Amniotic epithelial cell (primary cell): ENCODE measurements at places on chromosomes 13 and 19.

DNA sequence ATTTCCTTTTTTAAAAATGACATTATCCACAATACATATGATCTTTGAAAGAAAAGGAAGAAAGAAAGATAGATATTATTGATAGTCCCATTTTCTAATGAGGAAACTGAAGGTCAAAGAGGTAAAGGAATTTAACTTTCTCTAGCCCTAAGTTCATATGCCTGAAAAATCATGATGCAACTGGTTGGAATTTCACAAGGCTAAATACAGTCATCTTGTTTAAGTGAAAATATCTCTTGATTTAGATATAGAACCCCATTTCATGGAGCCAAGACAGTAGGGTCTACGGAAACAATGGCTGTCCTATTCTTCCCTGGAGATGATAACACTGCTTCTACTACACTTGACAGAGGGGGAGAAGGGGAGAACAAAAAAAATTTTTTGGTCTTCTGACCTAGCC lies 366.2 kb downstream of the DNAJC15 start:
- DNase-seq = peak; percentile 67

- no peak for DNase-seq
These were observed 549.0 kb downstream of the KCTD12 start for GRCh38 chr13:76336889-76337844.

DNA sequence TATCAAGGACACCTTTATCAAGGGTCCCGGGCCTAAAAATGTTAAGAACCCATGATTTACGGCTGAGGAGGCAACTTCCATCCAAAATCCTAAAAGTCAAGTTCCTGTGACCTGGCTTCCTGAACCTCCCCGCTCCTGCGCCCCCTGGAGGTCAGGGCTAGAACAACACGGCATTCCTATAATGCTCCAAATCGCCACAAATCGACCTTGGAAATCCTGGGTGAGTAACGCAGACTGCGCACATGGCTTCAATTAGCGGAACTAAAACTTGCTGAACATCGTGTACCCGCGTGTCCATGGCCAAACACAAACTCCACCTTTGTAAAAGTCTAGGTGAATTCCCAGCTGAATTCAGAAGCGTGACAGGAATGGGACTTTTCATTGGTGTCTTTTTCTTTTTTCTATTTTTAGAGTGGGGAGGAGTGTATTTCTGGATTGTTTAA lies 4.3 kb upstream of the C5AR1 start:
- peak; percentile 85 for DNase-seq

DNA sequence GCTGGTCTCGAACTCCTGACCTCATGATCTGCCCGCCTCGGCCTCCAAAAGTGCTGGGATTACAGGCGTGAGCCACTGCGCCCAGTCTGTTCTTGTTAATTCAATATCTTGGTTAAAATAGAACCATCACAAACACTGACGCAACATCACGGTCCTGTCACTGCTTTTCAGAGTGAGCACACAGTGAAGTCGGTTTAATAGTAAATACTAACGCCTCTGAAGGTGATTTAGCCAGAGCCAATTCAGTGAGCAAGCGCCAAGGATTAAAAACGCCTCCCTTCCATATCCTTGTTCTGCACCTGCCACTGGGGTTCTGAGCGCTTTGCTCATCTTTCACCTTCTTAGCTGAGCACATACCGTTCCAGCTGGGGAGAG lies 30.3 kb downstream of the LAMP1 start:
- DNase-seq = no peak

DNA sequence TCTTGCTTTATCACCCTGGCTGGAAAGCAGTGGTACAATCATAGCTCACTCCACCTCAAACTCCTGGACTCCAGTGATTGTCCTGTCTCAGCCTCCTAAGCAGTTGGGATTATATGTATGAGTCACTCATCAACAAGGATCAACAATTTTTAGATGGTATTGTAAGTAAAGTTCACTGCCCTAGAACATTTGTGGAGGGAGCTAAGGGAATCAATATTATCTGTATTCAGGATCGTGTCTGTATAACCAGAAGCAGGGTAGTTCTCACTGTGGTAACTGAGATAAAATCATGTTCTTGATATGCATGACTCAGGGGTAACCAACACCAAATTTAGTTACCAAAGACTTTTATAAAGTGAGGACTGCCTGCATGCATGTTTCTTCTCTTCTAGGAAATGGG lies 27.0 kb downstream of the ZMYM5 start:
- DNase-seq = peak; percentile 74

- no peak for DNase-seq
These were observed 45.8 kb downstream of the VWA8 start for GRCh38 chr13:41915081-41915480.

GRCh38 chr13:29964181-29964845 lies 113.9 kb upstream of the UBL3 start:
- no peak for DNase-seq

DNA sequence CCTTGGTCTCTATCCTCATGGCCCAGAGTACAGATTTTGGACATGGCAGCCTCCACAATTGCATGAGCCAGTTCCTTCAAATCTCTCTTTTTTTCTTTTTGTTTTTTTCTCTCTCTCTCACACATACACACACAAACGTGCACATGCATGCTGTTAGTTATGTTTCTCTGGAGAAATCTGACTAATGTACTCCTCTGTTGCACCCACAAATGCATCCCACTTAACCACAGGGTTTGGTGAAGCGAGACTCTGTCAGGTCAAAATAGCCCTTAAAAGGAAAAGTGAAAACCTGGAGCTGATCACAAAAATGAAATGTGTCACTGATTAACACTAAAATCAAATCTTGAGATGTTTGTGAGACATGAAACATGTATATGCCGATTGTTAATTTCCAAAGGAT lies 374.6 kb upstream of the ARGLU1 start:
- DNase-seq = no peak

- peak; percentile 88 for DNase-seq
These were observed 1.3 kb upstream of the ISYNA1 start for GRCh38 chr19:18439025-18439909.

DNA sequence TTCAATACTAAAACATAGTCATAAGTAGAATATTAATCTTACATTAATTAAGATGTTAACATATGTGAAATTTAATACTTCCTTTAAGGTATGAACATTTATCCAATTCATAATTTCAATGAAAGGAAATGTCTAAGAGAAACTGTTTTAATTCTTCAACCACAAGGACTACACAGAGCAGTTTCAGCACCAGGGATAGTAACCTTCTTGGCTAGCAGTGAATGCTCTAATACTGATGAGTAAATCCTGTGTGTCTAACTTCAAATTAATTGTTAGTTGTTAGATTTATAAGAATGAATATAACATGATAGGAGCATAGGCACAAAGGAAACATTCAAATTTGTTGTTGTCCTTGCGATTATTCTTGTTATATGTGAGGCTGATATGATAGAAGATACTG lies 15.6 kb upstream of the NBEA start:
- DNase-seq = peak; percentile 69

- DNase-seq = no peak
These were observed 1421.5 kb upstream of the SPRY2 start for GRCh38 chr13:81762449-81762848.

GRCh38 chr13:62113179-62113578 lies 697.5 kb upstream of the PCDH20 start:
- DNase-seq = no peak

- DNase-seq = no peak
These were observed 5.7 kb downstream of the C19orf33 start for GRCh38 chr19:38309615-38310278.

DNA sequence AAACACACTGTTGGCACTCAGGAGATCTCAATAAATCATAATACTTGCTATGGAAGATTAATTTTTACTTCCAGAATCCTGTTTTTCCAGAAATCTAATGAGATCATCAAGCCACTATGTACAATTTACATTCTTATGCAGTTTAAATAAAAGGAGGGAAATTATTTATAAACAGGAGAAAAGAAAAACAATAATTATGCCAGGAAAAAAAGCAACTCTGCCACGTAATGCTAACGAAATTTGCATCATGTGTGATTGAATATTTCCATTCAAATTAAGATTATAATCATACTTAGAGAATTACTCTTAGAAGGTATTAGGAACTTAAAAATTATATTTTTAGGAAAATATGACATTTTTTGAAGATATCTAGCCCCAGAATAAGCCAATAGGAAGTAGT lies 13.0 kb downstream of the FAM124A start:
- no peak for DNase-seq

- peak; percentile 10 for DNase-seq
These were observed 917.6 kb downstream of the PCDH9 start for GRCh38 chr13:66312312-66313087.

DNA sequence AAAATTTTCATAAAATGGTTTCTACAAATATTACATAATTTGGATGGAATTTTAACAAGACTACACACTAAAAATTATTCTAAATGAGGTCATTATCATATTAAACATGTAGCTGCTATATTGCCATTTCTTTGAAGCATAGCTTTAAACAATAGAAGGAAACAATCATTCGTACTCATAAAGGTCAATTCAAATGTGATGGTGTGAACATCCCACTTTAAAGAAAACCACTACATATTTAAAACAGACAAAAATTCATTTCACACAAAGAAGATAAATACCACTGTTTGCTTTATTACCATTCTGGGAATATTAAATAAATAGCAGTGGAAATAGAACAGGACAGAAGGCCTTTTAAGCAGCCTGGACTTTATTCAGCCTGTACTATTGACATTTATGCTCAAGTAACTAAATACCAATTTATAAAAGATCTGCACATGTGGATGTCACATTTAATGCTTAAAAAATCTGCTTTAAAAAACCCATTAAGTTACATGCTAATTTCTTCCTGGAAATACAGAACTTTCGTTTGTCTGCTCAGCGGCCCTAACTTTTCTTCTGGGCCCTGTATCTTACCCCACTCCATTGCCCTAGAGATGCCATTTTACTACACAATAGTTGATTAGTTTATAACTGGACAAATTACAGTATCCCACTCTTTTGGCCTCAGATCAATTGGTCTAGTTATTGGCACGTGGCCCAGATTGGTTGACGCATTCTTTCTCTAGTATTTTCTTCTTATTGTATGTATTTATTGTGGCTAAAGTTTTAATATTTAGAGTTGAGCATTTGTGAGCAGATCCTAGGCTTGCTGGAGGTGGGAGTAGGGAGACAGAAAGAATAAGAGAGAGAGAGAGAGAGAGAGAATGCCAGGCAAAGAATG lies 215.1 kb upstream of the SPRY2 start:
- DNase-seq = no peak

DNA sequence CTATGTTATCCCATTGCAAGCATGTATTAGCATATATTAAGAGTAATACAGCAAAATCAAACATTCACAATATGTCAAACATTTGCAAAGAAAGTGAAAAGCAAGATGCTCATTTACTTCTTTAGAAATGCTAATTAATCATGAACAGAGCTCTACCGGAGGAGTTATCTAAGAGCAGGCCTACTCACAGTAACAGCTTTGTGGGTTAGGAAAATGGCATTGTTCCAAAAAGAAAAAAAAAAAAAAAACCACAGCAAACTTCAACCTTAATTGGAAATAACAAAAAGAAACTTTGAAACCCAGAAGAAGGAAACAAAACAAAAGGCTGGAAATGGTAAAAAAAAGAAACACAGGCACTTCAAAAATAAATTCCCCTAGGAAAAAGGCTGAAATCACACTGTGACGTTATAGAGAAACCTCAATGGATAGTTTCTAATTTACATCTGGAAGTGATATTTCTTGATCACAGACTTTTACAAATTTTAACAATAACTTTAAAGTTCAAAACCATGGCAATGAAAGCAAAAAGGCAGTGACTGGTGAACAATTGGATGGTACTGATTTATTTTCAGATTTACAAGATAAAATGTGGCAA lies 1236.8 kb upstream of the SPRY2 start:
- peak; percentile 8 for DNase-seq

DNA sequence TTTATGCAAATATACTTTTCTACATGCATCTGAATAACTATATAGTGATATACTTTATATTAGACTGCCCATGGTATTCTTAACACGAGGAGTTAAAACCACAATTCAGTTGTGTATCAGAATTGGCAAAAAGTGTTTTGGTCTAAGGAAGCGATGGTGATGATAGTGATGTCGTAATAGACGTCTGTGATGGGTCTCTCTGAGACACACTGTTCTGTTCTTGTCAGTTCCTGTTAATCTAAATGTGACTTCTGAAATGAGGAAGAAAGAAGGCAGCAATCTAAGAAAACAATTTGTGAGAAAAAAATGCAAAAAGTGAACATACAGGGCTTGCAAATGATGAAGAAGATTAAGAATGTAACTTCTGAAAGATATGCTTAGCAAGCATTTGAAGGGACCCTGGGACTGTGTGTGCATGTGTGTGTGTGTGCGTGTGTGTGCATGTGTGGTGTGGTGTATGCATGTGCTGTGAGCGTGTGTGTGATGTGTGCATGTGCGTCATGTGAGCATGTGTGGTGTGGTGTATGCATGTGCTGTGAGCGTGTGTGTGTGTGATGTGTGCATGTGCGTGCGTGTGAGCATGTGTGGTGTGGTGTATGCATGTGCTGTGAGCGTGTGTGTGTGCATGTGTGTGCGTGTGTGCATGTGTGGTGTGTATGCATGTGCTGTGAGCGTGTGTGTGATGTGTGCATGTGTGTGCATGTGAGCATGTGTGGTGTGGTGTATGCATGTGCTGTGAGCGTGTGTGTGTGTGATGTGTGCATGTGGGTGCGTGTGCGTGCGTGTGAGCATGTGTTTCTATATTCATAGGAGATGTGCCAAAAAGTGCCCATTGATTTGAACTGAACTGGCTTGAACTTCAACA lies 131.8 kb downstream of the IRS2 start:
- DNase-seq = peak; percentile 86

- no peak for DNase-seq
These were observed 57.7 kb downstream of the ING1 start for GRCh38 chr13:110771194-110771593.

DNA sequence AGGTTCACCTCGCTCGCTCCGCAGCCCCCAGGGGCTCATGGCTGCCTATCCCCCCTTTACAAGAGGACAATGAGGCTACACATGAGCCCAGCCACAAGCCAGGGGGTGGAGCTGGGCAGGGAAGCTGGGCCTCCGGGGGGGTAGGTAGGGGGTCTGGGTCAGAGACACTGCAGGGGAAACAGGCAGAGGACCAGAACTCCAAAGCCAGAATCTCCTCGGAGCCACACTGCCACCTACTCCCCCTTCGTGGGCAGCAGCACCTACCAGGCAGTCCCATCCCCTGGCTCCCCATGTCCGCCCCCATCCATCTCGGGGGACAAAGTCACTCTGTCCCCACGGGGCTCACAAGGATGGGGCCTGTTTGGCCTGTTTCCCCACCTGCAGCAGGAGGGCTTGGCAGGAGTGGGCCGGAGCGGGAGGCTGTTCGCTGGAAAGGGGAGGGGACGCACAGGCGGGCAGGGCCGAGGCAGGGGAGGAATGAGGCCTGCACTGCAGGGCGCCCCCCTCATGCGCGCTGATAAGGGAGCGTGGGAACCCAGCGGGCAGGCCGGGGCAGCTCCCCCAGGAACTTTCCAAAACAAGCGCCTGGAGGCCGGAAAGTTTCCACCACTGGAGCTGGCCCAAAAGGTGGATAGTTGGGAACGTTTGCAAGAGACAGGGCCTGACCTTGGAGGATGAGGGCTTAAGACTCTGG lies 545 bp upstream of the ISYNA1 start:
- DNase-seq = peak; percentile 88

- DNase-seq = no peak
These were observed 420.6 kb downstream of the ZNF536 start for GRCh38 chr19:30792561-30793505.

- DNase-seq = no peak
These were observed 233.7 kb downstream of the GPC5 start for GRCh38 chr13:91632086-91632485.

- DNase-seq = peak; percentile 75
These were observed 9.3 kb upstream of the RANBP3 start for GRCh38 chr19:5987077-5987818.
